Coronary artery (tissue), 2 donors: ENCODE measurements at places on chromosomes 16 and 17.

DNA sequence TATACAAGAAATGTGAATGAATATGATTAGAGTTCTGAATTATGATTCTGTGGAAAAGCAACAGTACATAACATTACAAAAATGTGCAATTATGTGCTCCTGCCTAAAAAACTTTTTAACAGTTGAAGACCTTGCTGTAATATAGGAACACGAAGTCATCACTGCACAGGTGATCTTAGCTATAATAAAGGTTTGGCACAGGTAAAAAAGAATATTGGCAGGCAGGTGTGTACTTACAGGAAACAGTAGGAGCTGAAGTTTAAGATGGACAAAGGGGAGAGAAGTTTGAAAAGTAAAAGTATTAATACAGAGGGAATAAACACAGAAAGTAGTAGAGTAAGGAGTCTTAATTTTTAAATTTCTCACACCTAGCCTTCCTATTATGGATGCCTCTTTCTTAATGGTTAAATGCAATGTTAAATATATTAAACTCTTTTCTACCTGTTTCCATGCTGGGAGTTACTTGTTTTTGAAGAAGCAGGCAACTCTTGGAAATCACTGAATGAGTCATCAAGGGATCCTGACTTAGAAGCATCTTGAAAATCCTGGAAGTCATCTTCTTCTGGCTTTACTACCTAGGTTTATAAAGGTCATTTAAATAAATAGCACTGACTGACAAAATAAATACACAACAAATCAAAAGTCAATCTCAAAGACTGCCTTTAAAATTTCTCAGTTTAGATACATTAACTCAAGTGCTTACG is 40.7 kb downstream of the SYNRG start:
- DNase-seq, result no peak

- peak; percentile 72 for DNase-seq
These were observed 44.1 kb downstream of the TNFRSF13B start for GRCh38 chr17:16927641-16928321.

DNA sequence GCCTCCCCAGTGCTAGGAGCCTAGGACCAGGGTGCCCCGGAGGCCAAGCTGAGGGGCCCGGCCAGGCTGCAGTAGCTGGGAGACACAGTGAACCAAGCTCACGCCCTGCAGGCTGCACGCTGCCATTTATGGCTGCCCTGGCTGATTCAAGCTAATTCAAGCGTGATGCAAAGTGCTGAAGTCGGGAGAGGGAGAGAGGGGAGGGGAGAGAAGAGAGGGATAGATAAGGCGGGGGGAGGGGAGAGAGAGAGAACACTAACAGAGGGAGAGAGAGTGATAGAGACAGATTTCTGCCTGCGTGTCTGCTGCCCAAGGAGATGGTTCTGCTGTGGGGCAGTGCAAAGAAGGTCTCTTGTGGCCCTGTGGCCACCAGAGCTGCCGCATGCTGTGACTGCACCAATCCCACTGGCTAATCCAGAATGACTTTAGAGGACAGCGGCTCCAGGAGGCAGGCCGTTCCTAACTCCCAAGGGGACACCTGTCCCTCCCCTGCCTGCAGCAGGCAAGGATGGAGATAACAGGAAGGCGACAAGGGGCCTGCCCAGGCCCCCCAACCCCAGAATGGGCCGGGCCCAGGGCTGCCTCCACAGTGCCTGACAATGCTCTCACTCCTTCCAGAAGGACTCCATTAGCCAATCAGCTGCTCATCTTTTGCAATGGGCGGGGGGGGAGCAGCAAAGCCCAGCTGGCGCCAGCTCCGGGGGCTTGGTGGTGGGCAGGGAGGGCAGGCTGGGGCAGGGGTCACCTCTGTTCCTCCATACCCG is 12.9 kb downstream of the MXRA7 start:
- no peak for DNase-seq

DNA sequence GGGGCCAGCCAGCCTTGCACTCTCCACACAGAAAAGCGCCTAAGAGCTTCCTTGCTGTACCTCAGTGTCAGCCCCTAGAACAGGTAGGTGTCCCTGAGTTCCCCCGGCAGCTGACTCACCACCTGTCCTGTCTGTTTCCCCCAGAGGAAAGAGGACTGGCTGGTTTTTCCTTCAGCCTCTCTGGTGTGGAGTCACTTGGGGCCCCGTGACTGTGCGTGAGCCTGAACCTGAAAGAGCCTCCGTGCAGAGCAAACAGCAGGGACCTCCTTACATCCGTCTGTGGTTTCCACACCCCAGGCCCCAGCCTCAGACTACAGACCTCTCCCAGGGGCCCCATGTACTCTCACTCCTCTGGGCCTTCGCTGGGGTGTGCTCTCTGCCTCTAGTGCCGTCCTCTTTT is 87.8 kb downstream of the GNAO1 start:
- no peak for DNase-seq

- peak; percentile 70 for DNase-seq
These were observed 7.5 kb upstream of the JUP start for GRCh38 chr17:41793784-41794539.

DNA sequence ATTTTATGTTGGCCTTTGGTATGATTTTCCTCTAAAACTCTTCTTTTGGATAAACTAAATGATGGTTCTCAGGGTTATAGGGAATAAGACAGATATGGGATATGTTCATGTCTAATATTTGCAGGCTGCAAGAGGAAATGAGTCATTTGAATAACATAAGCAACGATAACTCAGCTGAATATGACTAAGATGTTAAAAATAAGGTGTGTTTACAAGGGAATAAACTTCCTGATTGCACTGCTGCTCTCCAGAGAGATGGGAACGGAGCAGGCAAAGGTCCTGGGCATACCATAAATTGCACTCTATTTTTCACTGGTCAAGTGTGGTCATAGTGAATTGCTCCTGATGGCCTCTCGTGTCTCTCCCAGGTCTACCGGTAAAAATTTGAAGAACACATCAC is 666.2 kb downstream of the TOX3 start:
- DNase-seq, result no peak

GRCh38 chr16:4089811-4090301 is 26.4 kb downstream of the ADCY9 start:
- peak; percentile 77 for DNase-seq

DNA sequence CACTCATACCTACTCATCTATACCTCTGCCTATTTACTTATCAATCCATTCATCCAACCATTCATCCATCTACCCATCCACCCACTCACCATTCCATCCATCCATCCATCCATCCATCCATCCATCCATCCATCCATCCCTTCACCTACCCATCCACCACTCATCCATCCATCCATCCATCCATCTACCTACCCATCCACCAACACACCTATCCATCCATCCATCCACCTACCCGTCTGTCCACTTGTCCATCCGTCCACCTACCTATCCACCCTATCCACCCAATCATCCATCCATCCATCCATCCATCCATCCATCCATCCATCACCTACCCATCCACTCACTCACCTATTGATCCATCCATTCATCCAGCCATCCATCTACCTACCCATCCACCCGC is 235.7 kb downstream of the GSG1L start:
- no peak for DNase-seq

DNA sequence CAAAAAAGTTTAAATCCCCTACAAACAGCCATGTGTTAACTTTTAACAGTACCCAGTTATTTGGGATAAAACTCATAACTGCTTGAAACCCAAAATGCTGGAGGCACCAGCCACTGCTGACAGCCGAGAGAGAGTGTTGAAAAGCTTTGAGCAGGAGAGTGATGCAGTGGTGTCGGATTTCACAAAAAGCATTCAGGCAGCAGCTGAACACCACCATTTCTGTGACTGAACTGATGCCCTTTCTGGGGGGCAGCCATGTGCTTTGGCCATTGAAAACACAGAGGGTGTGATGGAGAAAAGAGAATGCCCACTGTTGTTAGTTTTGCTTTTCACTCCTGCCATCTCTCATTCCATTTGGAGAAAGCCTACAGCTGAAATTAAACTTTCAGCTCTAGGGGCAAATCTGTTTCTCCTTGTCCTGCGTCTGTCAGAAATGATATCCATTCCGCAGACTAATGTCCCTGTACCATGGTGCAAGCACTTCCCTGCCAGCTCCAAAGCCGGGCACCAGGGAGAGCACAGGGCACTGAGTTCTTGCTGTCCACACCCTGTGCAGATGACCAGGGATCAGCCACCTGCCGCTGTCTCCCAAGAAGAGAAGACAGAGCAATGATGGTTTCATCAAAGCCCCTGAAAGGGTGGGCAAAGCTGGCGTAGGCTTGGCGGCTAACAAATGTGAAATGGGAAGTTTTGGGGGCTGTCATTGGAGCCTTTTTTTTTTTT is 16.6 kb upstream of the MLYCD start:
- no peak for DNase-seq

- DNase-seq, result no peak
These were observed 15.7 kb downstream of the C16orf74 start for GRCh38 chr16:85735225-85735635.

GRCh38 chr16:51450376-51450775 is 299.3 kb upstream of the SALL1 start:
- no peak for DNase-seq

GRCh38 chr17:66255112-66255511 is 25.9 kb upstream of the APOH start:
- DNase-seq, result no peak

DNA sequence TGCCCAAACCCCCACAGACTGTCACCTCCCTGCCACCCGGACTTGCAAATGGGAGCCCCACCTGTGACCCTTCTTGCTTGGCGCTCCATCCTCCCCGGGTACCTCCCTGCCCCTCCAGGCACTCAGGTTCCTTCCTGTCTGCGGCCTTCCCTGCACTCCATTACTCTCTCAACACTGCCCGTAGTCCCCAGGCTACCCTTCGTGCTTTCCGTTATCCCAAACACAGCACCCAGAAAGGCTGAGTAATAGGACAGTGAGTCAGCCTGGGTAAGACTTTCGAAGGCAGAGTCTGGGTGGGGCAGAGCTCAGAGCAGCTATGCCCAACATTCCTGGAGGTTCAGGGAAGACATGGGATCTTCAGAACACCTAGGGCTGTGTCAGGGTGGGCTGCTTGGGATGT is 16.6 kb upstream of the C16orf74 start:
- no peak for DNase-seq

GRCh38 chr16:84768061-84768807 is 51.6 kb upstream of the CRISPLD2 start:
- DNase-seq, result no peak

DNA sequence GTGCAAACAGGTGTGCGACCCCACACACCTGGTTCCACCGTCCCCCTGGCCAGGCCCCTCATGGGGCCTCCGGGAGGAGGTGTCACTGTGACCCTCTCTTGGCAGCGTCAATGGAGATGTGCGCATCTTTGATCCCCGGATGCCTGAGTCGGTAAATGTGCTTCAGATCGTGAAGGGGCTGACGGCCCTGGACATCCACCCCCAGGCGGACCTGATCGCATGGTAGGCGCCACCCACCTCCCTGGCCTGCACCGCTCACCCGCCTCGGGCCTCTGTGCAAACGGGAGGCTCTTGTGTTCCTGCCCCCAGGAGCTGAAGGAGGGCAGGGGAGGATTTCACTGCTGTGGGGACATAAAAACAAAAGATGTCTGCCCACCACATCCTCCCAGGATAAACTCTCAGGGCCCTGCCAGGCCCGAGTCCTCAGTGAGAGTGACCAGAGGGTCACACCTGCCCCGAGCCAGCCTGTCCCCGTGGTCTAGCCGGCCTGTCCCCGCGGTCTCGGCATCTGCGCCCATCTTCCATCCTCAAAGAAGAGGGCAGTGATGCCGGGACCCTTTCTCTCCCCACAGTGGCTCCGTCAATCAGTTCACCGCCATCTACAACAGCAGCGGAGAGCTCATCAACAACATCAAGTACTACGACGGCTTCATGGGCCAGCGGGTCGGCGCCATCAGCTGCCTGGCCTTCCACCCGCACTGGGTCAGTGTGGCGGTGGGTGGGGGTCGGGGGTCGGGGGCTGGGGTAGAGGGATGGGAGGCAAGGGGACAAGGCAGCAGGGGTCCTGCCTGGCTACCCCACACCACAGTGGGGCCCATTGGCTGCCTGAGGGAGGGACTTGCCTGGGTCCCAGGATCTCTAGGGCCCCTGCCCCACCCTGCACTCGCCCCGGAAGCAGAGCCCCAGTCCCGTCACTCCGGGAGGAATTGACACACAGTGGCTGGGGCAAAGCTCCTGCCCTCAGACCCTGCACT is 29.0 kb upstream of the CHMP6 start:
- no peak for DNase-seq

DNA sequence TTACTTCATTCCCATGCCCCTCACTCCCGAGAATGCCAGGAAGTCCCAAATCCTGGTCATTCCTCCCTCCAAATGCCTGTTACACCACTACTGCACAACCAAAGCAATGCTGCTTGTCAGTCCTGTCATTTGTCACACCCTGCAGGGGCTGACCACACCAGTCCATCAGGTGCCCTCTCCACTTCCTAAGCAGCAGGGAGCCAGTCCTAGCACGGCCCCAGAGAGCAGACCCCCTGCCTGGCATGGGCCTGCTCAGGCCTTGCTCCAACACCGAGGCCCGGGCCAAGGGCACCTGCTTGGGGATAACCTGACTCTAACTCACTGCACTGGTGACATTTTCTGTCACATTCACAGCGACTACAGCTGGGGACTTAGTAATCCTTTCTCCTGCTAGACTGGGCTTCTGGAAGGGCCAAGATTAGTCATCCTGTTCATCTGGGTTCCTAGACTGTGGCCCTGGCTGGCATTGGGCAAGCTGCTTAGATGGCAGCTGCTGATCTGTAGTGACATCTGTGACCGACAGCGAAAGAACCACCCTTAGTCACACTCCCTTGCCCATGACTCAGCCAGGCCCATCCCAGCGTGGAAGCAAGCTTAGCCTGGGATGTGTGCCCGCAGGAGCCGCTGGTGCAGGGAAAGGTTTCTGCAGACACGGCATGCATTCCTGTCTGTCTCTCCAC is 5.4 kb downstream of the ALYREF start:
- no peak for DNase-seq

DNA sequence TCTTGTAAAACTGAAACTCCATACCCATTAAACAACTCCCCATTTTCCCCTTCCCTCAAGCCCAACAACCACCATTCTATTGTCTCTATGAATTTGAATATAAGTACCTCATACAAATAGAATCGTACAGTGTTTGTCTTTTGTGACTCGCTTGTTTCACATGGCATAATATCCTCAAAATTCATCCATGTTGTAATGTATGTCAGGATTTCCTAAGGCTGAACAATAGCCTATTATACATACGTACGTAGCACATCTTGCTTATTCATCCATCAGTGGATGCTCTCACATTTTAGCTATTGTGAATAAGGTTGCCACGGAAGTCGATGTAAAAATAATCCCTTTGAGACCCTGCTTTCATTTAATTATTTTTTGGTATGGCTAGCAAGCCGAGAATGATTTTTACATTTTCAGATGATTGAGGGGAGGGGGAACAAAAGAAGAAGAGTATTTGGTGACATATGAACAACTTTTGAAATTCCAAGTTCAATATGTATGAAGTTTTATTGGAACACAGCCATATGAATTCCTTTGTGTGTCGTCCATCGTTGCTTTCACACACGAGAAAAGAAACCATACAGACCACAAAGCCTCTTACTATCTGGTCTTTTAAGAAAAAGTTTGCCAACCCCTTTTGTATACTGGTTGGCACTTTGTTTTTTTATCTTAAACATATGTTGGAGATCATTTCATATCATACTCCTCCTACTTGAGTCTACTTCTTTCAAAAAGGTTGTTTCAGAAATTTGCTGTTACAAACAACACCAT is 371.2 kb downstream of the NPIPA8 start:
- no peak for DNase-seq

GRCh38 chr17:46193626-46194392 is 580 bp upstream of the KANSL1 start:
- peak; percentile 96 for DNase-seq

GRCh38 chr16:85829171-85829719 is 29.8 kb downstream of the COX4I1 start:
- DNase-seq, result no peak

GRCh38 chr16:73796241-73796640 is 500.4 kb upstream of the PSMD7 start:
- no peak for DNase-seq
